ENCODE measurements at places on chromosomes 7 and 10.

- DNase-seq, result no peak
Measured at GRCh38 chr7:95847061-95847460, 74.7 kb downstream of the DYNC1I1 start.

DNA sequence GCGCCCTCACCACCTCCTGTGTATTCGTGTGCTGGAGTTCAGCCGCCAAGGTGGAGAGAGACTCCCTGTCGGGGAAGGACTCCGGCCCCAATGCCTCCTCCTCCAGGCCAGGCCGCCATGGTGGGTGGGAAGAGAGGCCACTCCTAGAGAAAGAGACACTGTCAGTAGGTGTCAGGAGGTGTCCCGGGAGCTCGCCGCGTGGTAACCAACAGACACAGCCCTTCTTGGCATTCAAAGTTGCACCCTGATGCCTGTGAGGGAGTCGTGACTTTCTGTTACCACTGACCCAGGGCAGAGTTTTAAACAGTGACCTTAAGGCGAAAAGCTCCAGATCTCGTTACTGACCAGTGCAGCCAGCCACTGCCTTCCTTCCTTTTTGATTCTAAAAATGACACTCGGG is 155.2 kb downstream of the CUX1 start:
- DNase-seq, result no peak

DNA sequence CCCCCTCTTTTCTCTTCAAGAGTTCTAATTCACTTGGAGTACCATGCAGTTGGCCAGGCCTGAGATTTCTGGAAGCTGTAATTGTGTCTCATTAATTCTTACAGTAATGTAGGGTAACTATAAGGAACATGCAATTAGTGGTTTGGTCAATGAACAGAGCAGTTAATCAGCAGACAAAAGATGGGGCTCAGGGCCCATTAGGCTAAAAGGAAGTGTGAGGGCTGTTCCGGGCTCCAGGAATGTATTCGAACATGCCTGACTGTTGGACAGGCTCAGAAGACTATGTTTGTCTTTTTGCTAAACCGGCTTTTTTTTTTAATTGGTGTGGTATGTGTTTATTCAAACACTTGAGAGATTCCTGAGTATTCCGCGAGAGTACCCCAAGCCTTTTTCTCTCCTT is 42.5 kb upstream of the FZD8 start:
- no peak for DNase-seq

GRCh38 chr10:97876402-97876801 is 26.8 kb downstream of the GOLGA7B start:
- no peak for DNase-seq

DNA sequence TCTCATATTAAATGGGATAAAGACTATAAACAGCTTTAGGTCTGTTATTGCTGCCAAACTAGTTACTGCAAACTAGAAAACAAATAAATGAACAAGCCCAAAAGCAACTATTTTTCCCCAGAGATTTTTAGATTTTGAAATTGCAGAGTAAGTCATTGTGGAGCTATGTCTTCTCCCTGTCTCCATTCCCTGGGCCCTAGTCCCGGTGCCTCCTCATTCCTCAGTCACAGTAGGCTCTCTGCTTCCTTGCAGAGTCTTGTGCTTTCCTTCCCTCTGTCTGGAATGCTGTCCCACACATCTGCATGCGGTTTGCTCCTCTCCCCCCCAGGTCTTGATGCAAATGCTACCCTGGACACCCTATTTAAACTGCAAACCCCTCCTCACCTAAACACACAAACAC is 4.0 kb downstream of the PNLIPRP3 start:
- no peak for DNase-seq

DNA sequence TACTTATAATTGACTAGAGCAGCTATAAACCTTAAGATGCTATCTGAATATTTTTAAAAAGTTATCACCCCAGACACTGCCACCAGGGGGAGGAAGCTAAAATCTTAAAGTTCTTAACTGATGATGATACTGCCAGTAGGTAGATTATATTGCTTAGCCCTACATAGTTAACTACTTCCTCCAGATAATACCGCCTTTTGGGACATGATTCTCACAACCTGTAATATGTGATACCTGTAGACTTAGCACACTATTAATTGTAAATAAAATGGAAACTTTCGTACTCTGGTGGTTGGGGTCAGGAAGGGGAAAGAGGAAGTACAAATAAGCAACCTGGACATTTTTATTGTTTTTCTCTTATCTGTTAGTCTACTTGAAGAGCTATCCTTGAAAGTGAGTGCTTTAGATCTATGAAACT is 268.9 kb downstream of the ADK start:
- DNase-seq, result no peak

GRCh38 chr10:71178880-71179279 is 33.5 kb upstream of the UNC5B start:
- DNase-seq, result no peak

DNA sequence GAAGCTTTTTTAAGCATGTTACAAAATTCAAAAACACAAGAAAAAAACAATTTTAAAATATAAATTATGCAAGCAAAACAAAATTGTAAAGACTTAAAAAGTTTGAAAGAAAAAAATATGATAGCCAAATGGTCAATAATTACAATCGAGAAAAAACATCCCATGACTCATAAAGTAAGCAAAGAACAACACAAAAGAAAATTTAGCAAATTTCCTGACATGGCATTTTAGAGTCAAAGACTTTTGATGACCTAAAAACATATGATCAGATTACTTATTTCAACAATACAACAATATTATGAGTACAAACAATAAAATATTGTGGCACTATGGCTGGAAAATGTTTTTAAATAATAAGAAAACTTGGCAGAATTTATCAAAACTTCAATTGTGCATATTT is 312.1 kb upstream of the MEOX2 start:
- no peak for DNase-seq

GRCh38 chr10:19702215-19702614 is 114.0 kb upstream of the PLXDC2 start:
- no peak for DNase-seq

- DNase-seq, result no peak
Measured at GRCh38 chr7:16934722-16935340, 53.0 kb upstream of the AGR3 start.

GRCh38 chr7:28984217-28984616 is 26.1 kb upstream of the TRIL start:
- DNase-seq, result no peak

DNA sequence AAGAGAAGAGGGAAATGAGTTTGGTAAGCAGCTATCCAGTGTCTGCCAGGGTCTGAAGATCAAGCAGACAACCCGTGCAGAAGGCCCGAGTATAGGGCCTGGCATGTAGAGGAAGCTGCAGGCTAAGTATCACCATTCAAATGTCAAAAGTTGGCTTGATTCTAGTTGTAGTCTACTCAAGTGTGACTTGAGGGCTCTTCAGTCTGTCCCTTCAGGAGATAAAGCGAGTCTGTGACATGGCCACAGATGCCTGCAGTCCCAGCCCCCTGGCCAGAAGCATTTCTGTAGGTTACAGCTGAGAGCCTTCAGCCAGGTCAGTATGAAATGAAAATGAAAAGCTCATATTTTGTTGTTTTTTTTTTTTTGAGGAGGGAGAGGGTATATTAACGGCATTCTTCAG is 97.8 kb upstream of the EEPD1 start:
- no peak for DNase-seq

GRCh38 chr10:117186832-117187615 is 10.3 kb upstream of the KCNK18 start:
- no peak for DNase-seq

- DNase-seq, result no peak
Measured at GRCh38 chr10:81843042-81843441, 32.0 kb upstream of the NRG3 start.

GRCh38 chr7:54559401-54559800 is 17.2 kb downstream of the VSTM2A start:
- no peak for DNase-seq

DNA sequence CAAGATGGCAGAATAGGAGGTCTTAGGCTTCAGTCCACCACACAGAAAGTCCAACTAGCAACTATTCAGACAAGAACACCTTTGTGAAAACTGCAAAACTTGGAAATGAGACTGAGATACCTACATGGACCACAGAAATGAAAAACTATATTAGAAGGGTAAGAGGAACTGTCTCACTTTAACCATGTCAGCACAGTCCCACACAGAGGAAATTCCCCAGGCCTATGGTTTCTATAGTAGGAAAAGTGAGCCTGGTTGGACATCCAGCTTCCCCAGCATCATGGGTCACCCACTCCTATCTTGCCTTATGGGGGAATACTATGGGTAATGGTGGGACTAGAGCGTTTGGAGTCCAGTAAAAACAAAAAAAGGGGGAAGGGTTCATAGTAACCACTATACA is 38.8 kb upstream of the CDK6 start:
- no peak for DNase-seq

- DNase-seq, result no peak
Measured at GRCh38 chr10:11154333-11154732, 136.7 kb downstream of the CELF2 start.

DNA sequence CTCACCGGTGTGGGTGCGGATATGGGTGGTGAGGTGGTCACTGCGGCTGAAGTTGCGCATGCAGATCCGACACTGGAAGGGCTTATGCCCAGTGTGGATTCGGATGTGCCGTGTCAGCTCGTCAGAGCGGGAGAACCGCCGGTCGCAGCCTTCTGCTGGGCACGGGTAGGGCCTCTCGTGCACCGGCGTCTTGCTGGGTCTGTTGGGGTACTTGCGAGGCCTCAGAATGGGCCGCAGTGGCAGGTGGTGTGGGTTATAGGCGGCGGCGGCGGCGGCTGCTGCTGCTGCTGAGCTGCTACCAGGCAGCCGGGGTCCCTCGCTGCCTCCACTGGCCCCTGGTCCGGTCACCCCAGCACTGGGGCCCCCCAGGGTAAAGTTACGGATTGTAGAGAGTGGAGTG is 2.7 kb downstream of the EGR2 start:
- DNase-seq, result no peak

DNA sequence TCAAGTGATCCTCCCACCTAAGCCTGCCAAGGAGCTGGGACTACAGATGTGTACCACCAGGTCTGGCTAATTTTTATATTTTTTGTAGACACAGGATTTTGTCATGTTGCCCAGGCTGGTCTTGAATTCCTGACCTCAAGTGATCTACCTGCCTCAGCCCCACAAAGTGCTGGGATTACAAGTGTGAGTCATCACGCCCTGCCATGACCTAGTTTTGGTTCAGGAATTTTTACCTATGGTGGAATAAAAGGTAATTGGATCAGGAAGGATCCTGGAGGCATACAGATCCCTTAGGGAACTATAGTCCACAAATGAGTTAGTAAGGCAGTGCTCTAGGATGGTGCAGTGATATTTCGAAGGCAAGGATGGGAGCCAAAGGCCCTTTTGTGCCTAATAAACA is 717.9 kb downstream of the PHTF2 start:
- DNase-seq, result no peak

DNA sequence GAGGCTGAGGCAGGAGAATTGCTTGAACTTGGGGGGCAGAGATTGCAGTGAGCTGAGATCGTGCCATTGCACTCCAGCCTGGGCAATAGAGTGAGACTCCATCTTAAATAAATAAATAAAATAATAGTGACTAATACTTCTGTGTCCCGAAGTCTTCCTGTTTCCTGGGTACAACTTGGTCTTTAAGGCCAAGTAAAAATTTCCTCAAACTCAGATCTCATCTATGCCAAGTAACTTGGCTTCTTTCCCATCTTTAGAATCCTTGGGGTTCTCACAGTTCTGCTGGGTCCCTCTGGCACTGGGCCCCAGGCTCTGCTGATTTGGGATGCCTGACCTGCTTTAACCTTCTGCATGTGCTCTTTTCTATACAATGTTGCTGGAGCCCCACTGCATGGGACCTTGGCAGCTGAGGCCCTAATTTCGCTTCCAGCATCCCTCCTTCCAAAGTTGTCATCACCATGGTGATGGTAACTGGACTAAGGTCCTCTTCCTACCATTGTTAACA is 22.7 kb upstream of the AKR1B10 start:
- no peak for DNase-seq

GRCh38 chr7:8105449-8106095 is 137.0 kb downstream of the GLCCI1 start:
- DNase-seq, result no peak

GRCh38 chr10:16381083-16381482 is 55.7 kb upstream of the PTER start:
- DNase-seq, result no peak

DNA sequence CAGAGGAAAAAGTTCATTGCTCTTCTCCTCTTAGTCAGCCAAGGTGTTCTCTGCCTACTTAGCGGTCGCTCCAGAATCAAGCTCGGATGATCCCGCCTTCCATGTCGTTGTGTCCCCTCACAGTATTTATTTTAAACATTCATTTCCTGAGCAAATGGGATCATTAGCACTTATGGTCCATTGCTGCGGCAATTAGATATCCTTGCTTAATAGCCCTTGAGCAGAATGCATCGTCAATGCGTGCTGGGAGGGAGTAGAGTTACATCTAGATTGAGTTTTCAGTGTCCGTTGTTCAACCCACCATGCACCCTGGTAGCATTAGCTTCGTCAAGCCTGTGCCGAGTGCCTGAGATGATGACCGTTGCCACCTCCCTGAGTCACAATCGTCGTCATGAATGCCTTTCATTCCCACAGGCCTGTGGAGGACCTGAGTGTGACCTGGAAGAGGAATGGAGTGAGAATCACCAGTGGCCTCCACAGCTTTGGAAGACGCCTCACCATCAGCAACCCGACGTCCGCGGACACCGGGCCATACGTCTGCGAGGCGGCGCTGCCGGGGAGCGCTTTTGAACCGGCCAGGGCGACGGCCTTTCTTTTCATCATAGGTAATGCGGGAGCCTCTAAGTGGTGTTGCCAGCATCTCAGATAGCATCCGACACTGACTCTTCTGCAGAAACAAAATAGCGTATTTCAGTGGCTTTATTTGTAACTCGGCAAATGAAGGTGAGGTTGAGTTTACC is 650.4 kb downstream of the SDK1 start:
- no peak for DNase-seq

DNA sequence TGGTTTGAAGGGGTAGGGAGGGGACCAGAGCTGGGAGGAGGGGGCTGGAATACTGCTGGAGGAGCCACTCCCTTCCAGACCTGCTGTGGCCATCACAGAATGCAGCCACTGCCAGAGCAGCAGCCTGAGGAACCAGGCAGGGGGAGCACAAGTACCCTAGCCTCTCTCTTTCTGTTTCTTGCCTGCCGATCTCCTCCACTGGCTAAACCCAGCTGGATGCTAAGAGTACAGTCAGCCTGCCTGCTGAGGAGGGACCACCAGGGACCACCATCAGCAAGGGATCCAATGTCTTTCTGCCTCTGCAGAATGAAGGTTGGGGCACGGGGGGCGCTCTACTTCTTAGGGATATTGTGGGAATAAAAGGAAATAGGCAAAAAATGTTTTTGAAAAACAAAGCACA is 4.7 kb downstream of the BLVRA start:
- no peak for DNase-seq
